ENCODE measurements at places on chromosomes 5 and 9.

DNA sequence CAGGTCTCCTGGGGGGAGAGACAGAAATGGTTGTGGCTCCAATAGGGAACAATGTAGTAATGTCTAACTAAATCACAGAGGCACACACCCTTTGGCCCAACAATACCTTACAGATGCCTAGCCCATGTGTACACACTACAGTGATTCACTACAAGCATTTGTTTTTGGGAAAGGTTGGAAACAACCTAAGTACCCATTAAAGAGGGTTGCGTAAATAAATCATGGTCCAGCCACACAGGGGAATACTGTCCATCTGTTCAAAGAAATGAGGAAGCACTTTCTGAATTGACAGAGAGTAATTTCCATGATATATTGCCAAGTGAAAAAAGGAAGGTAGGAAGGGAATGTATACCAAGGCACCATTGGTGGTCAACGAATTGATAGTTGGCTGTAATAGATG lies 22.0 kb upstream of the GTF3C5 start:
- DNase-seq: no peak

GRCh38 chr5:153489611-153490010 lies 859 bp upstream of the GRIA1 start:
- DNase-seq: no peak

DNA sequence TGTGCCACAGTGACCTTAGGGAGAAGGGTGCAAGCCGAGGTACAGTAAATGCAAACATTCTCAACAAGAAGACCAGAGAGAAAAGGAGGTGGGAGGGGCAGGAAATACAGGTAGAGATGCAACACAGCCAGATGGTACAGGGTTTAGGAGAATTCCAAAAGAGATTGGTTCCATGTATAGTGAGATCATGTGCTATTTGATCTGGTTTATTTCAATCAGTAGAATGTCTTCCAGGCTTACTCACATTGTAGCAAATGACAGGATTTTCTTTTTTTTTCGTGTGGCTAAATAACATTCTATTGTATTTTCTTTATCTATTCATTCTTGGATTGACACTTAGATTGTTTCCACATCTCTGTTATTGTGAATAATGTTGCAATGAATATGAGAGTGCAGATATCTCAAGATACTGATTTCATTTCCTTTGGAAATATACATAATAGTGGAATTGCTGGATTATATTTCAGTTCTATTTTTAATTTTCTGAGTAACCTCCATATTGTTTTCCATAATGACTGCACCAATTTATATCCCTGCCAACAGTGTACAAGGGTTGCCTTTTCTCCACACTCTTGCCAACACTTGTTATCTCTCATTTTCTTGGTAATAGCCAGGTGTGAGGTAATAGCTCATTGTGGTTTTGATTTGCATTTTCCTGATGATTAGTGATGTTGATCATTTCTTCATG lies 107.8 kb upstream of the GAS1 start:
- no peak for DNase-seq

DNA sequence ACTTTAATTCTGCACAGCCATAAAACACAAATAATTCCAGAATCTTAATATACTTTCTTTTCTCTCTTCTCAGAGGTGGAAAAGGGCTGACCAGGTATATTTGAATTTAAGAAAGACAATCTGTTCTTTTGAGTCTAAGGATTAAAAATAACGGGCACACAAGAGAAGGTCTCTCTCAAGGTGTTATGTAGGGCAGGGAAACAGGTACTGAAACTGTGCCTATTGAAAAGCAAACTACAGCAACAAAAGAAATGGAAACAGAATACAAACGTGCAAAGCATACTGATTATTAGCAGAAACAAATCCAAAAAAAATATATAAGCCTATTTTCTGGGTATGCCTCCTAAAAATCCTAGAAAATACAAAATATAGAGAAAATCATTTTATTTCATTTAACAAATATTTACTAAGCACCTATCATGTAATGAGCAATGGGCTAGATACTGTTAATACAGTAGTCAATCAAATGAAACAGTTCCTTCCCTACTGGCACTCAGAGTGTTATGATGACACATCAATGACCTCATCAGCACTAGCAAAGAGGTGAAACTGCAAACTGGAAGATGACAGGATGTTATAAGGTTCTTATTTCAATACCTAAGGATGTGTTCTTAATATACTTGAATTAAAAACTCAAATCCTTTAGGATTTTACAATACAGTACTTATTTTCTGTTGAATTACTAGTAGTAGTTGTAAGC lies 87.7 kb downstream of the AUH start:
- no peak for DNase-seq

DNA sequence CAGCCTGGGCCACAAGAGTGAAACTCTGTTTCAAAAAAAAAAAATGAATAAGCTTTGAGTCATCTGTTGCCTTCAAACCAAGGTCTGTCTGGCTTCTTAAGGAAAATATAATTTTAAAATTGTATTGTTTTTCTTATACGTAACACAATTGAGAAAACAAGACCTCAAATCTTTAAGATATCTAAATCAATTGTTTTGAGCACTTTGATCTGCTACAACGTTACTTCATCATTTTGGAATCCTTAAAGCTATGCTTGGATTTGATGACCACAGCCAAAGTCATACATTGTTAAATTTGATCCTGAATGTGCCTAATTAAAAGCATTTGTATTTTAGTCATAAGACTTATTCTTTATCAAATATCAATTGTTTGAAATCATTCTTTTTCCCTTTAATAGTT lies 37.7 kb upstream of the VCAN start:
- no peak for DNase-seq

- DNase-seq: no peak
These were observed 26.8 kb upstream of the SLC2A8 start for GRCh38 chr9:127370147-127370579.

DNA sequence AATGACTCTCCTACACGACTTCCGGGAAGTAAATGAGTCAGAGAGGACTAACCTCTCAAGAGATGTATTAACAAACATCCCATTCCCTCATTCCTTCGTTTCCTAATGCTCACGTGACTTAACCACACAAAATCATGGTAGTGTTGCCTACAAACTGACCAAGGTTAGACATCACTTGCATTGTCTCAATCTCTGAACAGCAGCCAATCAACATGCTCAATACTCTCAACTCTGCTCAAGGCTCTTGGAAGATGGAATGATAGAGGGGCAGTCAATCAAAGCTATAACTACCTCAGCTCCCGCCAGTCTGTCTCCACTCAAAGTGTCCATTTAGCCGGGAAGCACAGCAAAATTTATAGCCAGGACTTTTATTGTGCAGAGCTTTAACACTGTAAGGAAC lies 143.8 kb upstream of the PIK3R1 start:
- DNase-seq: no peak

DNA sequence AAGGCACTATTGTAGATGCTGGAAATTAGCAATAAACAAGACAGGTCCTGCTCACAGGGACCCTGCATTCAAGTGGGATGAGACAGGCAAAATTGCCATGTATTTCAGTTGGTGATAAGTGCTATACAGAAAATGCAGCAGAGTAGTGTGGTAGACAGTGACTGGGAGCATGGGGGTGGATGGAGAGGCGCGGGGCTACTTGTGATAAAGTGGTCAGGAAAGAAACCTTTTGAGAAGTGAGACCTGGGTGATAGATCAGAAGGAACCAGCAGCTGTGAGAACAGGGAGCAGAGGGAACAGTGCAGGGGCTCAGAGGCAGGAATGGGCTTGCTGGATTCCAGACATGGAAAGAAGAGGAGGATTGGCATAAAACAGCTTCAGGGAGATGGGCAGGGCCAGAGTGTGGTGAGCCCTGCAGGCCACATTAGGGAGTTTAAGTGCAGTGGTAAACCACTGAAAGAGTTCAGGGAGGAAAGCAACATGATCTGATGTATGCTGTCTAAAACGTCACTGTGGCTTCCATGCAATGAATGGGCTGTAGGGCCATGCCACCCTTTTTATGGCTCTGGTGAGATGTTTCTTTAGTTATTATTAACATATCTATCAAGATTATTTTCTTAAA lies 7.3 kb downstream of the CRHBP start:
- no peak for DNase-seq

GRCh38 chr5:131396015-131396414 lies 132.2 kb downstream of the CDC42SE2 start:
- DNase-seq: no peak

DNA sequence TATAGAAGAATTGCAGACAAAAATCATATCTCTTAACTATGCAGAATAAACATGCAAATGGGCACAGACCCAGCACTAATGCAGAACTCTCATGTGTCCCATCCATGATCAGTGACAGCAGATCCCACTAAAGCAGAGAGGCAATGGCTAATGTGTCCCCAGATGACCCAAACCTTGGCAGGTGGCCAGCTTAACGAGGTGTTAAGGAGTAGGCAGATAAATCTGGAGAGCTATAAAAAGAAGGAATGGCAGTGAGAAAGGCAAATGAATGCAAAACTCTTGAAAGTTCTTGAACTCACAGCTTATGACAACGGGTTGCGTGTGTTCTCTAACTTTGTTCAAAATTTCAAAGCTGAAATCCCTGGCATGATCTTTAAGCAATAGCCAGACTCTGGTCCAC lies 265.4 kb downstream of the RASEF start:
- no peak for DNase-seq

DNA sequence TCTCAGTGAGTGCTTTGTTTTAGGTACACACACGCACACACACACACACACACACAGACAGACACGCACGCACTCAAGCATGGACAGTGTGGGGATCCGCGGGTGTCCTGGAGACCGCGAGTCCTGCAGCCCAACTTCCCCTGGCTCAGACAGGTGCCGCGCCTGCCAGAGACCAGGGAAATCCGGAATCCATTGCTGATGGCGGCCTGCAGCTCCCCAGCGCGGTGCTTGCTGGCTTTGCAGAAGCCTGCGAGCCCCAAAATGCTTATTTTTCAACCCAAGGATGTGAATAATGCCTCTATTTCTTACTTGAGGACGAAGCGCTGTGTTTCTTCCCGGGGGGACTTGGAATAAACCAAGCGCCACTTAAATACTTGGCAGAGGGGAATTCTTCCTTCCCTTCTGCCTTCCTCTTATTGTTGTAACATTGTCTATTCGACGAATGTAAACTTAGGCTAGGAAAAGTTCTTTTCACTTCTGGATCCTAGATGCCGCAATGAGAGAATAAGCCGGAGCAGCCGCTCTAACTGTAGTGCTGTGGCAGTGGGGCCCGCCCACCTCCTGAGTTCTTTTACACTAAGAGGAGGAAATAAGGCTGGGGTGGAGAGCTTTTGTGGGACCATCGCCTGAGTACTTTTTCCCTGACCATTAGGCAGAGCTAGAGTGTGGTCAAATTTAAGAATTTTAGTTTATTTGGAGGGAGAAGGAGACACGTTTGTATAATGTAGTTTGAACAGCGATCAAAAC lies 802 bp downstream of the ITGA2 start:
- no peak for DNase-seq

DNA sequence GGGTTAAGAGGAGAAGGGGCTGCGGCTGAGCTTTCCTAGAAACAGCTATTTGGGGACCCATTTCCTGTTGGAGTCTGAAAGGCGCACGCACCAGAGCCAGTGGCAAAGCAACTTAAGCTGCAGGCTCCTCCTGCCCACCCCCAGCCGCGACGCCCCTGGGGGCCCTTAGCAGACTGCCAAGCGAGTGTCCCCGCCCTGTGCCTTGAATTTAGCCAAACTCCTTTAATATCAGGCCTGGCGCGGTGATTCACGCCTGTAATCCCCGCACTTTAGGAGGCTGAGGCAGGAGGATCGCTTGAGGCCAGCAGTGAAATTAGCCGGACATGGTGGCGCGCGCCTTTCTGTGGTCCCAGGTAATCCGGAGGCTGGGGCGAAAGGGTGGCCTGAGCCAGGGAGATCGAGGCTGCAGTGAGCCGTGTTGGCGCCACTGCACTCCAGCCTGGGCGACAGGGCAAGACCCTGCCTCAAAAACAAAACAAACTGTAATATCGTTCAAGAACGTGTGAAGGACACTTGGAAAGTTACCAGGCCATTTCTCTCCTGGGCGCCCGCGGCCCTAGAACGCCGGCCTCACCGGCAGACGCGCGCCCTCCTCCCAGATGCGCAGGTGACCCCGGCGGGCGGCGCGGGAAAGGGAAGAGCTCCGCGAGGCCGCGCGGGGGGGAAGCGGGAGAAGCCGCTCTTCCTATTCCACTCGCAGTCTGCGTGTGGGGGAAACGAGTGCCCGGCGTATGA lies 1.0 kb upstream of the F2R start:
- no peak for DNase-seq

GRCh38 chr5:91374893-91375520 lies 8.1 kb downstream of the ARRDC3 start:
- DNase-seq: no peak

DNA sequence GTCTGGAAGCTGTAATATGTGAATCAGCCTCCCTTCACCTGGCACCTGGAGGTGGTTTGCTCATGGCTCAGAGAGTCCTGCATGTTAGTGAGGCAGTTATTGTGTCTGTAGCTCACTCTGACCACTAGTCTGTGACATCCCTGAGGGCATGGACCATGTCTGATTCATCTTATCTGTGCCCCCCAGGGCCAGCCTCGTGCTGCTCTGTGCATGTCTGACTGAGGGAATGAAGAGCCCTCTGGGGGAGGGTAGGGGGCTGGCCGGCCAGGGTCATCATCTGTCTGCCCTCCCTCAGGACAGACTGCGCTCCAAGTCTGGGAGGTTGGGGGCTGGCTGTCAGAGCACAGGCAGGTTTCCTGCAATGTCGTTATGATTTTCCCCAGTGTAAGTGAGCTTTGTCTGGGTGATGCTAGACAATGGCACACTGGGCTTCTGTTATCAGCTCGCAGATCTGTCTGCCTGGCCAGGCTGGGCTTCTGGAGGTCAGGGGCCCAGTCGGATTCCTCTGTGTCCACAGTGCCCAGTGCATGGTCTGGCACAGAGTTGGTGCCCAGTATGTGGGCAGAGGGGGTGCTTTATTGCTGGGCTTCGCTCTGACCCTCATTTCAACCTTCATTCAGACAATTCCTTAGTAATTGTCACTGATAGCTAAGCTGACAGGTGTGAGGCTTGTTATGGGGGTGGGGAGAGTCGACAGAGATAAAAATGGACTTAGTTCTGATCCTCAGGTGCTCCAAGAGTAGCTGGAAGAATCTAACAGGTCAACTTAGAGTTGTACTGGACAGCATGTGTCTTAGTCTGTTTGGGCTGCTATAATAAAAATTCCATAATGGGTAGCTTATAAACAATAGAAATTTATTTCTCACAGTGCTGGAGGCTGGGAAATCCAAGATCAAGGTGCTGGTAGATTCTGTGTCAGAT lies 85.7 kb upstream of the SHB start:
- no peak for DNase-seq

DNA sequence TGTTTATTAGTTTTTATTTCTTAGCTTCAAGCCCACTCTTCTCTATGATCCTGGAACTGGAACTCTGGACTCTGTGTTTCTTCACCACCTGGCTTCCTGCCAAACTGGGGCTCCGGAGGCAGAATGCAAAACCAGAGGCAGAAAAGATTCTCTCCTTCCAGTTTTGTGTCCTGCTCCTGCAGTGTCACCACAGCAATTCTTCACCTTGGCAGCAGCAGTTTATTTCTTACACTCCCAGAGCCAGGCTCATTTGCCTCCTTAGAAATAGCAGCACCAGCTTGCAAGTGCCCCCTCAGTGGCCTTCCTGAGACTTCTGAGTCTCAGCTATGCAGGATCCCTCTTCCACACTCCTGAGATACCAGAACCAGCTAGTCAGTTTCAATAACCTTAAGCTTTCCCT lies 26.7 kb upstream of the CAMK4 start:
- DNase-seq: no peak
